CD4-positive, alpha-beta T cell treated with Interferon alpha-2 for 1 hour (primary cell): ENCODE measurements at places on chromosomes 16 and 17.

GRCh38 chr17:11853321-11854151, 143.7 kb downstream of the ZNF18 start:
- DNase-seq: no peak

- DNase-seq: no peak
Observed at GRCh38 chr16:11147754-11148444, 108.1 kb downstream of the SOCS1 start.

DNA sequence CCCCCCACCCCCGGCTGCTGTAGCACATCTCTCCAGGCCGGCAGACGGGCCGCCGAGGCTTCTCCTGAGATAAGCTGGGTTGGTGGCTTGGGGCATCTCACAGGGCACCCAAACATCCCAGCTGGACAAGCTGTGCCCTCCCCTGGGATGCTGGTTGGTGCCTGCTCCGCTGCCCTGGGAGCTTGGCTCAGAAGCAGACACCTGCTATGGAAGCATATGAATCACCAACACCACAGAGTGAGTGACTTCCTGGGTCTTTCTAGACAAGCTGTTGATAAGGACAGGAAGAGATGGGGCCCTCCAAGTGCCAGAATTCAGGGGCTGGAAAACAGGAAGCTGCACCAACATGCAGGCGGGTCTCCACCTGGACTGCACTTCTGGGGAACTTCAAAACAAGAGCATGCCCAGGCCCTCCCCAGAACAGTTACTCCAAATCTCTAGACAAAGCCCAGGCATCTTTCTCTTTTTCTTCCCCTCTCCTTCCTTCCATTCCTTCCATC, 13.7 kb downstream of the C16orf95 start:
- DNase-seq: no peak

DNA sequence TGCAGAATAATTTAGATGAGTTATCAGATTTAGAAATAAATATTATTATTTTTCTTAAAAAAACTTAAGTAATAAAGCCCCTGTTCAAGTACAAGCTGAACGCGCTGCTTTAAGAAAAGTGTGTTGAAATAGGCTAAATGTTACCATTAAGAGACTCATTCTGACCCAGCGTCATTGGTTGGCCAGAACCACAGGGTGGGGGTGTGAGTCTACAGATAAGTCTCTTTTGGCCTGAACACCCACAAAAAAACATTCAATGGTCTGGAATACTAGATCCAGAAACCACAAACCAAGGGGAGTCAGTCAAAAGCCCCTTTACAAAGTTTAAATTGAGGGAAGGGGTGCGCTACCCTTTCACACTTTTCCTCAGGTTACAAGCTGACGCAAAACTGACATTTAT, 776.1 kb downstream of the KCNJ2 start:
- no peak for DNase-seq
